8988T (cell line): ENCODE measurements at places on chromosomes 1 and 21.

DNA sequence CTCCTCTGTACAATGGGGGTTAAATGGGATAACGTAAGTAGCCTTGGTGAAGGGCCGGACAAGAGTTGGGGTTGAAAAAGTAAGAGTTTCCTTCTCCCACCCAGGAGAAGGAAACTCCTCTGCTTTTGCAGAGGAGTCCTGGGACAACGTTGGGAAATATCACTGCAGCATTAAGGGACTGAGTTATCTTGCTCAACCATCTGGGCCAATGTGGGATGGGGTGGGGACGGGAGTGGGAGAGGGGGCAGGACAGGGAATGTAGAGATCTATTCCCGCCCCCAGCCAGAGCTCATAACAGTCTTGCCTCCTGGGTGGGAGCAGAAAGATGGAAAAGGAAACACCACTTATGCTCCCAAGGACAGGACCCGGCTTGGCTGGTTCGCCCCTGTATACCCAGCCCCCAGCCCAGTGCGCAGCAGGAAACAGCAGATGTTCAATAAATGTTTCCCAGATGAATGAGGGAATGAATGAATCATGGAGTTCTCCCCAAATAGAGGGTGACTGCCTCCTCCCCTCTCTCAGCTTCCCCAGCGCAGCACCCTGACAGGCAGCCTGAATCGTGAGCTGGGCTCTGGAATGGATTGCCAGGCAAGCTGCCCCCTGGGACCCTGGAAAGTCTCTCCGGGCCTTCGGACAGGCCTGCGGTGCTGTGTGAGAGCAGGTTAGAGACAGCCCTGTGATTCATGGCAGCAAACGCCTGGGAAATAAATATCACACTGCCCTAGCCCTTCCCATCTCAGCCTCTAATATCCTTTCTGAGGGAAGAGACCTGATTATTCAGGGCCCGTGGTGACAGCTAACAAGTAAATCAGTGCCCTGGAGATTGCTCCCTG is 24.8 kb downstream of the FBXO2 start:
- no peak for DNase-seq

GRCh38 chr1:155326631-155327037 is 5.9 kb downstream of the RUSC1 start:
- DNase-seq, result no peak

DNA sequence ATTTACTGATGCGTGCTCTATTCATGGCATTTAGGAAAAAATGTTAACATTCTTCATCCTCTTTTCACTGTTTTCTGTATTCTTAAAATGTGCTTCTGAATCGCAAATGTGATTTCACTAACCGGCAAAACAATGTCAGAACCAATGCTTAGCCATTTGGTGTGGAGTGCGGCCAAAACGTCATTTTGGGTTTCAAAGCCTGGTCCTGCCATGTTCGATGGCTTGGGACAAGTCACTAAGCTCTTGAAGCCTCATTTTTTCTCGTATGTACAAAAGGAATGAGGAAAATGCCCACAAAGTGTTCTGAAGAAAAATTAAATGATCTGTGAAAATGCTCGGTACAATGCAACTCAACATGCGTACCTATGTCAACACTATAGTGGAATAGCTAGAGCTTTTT is 175.3 kb downstream of the APP start:
- no peak for DNase-seq

DNA sequence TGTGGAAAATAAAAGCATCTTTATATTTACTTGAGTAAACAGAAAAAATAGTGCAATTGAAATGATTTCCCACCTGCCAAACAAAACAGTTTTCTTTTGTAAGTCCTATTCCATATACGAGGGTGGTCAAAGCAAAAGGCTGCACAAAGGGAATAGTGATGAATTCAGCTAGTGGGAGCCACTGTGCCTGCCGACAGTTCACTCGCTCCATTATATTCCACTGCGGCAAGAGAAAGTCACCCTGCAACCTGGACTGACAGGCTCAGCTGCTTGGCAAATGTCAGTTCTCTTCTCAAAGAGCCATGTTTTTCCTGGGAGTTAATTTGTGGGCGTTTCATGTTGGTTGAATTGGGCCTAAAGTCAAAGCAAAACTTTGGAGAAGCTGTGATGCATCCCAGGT is 145.4 kb downstream of the LMO4 start:
- no peak for DNase-seq

DNA sequence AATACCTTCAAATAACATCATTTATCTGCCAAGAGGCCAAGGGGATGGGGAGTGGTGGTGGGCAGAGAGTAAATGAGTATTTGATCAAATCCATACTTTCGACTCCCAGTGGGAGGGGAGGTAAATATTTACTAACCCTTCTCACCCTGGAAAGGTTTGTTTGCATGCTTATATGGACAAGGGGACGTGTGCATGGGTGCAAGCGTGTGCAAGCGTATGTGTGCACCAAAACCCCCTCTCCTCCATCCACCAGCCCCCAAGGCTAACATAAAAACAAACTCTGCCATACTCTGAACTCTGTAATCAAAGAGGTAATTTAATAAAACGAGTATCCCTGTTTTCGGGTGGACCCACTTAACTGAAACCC is 58.0 kb downstream of the SYF2 start:
- DNase-seq, result no peak
